NCI-H510A treated with DMSO at 0.1 percent for 48 hours (cell line): ENCODE measurements at places on chromosomes 5 and 9.
A peak's percentile ranks its signal among the peaks of the same experiment; 100 is the strongest.

- no peak for DNase-seq
Measured at GRCh38 chr5:169781420-169782345, 144.6 kb downstream of the DOCK2 start.

GRCh38 chr9:137295238-137295811 lies 6.7 kb downstream of the NRARP start:
- DNase-seq, result peak; percentile 18

- no peak for DNase-seq
Measured at GRCh38 chr5:169258372-169259000, 42.5 kb downstream of the SLIT3 start.

- no peak for DNase-seq
Measured at GRCh38 chr5:35741126-35741716, 115.5 kb upstream of the IL7R start.

- no peak for DNase-seq
Measured at GRCh38 chr5:88836195-88836838, 46.7 kb downstream of the MEF2C start.

DNA sequence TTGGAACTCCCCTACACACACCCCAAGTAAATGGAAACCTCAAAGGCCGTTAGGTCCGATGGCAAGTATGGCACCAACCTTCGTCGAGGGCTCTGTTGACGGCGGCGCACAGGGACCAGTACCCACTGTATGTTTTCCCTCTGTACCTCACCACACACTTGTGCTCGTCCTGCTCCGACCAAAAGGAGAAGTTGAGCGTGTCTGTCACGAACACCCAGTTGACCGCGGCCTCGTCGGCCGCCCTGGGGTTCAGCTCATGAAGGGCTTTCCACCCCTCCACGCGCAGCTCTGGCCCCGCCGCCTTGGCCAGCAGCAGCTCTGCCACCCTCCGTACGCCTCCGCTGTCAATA lies 24.0 kb downstream of the HNRNPK start:
- peak; percentile 41 for DNase-seq

DNA sequence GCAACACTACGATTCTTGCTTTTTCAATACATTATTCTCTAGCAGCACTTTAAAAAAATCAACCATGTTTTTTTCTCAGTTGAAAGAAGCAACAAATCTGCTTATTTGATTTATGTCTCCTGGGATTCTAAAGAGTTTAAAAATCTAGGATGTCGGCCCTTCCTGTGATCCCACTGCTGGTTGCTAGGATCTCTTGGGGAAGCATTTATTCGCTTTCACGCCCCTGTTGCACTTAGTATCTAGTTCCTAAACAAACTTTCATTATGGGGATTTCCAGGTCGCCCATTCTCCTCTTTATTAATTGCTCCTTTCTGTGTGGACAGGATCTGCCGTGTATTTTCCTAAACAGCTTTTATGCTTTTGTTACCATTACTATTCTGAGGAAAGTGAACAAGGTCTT lies 313.5 kb downstream of the AGTPBP1 start:
- DNase-seq, result no peak

GRCh38 chr5:130759061-130759460 lies 406.0 kb downstream of the HINT1 start:
- no peak for DNase-seq

DNA sequence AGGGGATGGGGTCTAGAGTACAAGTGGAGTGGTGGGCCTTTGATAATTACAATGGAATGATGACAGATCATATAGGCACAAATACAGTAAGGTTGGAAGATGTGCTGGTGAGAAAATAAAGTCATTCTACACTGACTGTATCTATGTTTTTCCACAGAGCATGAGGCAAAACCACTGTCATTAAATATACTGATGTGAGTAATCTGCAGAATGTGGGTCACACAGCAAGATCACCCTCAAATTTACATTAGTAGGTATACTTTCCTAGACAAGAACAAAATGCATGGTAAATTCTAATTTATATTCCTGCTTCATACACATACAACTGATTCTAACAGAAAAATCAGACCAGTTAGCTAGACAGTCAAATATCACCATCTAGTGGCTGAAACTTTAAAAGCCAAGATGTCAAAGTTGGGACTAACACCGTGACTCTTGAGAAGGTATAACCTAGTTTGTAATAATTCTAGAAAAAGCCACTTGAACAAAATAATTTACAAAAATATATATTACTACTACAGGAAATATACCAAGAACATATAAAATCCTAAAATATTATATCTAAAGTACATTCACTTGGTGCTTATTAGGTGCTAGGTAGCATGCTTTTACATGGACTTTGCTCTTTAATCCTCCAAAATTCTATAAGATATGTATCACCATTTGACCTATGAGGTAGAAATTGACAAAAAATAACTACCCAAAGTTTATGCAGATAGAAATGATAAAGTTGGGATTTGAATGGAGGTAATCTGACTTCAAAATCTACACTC lies 19.5 kb downstream of the TTC33 start:
- DNase-seq, result peak; percentile 43

- DNase-seq, result no peak
Measured at GRCh38 chr5:135032695-135032998, 1.4 kb downstream of the PITX1 start.

DNA sequence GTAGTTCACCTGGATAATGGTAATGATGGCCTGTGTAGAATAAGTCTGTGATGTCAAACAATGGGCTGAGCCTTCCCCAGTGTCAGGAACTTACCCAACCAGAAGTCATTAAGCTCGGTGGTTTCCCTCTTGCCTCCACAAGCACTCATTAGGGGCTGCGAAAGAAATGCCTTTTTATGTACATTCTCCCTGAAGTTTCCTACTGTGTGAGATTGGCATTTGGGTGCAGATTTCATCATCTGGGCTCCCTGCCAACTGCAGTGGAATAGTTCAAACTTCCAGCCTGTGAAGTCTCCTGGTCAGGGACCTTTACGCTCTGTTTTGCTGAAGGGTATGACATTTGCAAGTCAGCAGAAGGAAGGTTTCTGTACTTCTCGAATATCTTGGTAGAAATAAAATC lies 41.6 kb upstream of the TMEM215 start:
- no peak for DNase-seq

DNA sequence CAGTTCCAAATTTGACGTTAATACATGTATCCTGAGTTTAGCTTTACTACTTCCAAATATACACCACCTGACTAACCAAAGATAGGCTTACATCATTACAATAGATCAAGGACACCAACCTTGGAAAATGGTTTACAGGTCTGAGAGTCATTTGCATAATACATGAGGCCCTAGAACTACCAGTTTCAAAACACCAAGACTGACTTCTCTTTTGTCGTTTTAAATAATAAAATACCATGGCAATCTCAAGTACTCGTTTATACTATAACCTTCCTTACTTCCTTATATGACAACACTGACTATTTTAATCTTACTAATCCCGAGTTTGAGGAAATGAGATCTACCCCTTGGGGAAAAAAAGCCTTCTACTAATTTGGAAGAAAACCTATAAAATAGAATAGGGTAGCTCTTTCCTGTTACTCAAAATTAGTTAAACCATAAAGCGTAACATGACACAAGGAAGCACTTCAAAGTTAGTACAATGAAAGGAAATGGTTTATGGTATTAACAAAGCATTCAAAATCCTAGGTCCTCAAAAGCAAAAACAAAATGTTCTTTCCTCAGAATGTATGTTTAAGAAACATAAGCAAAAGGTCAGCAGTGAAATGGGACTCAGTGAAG lies 42.1 kb downstream of the UBQLN1 start:
- no peak for DNase-seq

DNA sequence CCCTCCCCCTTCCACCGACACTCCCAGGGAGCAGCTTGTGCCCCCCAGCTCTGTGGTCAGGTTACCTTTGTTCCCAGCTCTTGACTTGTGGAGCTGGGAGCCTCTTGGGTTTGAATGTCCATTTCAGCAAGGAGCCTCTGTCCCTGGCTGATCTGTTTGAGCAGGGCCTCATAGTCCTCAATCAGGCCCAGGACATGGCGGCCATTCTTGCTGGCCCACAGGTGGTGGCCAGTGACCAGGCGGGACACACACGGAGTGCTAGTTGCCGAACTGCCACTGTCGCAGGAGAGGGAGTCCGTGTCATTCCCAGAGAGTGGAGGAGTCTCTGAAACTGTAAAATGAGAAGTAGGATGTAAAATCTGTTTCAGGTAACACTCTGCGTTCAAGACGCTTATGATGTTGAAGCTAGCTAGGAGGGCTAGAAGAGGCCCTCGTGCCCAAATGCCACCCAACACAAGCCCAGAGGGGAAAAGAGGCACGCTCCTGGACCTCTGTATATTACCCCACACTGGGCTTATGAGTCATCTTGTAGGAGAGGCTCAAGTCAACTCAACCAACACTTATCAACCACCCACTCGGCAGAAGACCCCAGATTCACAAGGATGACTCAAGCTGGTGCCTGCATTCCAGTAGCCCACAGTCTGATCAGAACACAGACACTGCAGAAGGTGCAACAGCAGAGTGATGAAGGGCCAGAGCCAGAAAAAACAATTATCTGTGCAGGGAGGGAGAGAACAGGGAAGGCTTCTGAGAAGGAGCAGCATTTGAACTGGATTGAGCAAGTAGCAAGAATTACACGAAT lies 177.0 kb downstream of the CDK5RAP2 start:
- no peak for DNase-seq

DNA sequence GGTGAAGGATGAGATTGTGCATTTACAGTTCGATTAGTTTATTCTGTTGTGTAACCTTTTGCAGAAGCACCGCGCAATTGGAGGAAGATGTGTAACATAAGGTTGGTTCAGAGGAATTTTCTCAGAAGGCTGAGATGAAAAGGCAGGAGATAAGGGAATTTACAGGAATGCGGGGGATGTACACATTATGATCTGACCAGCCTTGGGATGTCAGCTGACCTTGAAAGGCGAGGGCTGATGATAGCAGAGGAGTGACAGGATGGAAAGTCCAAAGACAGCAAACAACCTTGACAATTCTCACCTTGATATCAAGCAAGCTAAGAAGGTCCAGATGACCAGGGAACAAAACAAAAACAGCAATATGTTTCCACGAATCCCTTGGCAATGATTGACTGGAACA lies 88.8 kb downstream of the OTULIN start:
- DNase-seq, result no peak

DNA sequence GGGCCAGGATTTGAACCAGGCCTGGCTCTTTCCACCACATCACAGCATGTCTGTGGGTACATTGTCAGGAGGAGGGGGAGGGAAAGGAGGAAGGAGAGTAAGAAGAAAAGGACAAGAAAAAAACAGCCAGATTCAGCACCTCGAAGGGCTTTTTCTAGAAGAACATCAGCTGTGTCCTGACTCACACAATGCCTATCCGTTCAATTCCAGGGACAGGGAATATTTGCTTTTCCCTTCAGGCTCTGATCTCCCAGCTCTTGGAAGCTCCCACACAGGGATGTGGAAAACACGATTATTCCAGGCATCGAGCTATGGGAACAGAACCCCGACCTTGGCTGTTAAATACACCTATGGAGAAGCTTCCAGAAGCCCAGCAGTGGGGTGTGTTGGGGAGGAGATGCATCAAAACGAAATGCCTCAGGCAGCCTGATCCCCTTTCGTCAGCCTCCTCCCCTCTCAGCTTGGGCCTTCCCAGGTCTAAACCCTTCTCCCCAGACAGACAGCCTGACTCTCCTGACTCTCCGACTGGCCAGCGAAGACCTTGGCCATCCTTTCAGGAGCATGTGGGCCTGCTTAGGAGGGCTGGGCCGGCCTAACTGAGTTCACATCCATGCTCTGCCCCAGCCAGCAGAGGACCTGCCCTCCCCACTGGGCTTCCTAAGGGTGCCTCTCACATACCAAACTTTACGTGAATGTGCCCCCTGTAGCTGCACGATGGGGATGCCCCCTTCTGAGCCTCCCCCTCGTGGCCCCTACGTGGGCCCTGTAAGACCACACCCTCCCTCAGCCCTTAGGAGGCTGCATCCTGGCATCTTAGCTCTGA lies 54.4 kb downstream of the NEURL1B start:
- no peak for DNase-seq

DNA sequence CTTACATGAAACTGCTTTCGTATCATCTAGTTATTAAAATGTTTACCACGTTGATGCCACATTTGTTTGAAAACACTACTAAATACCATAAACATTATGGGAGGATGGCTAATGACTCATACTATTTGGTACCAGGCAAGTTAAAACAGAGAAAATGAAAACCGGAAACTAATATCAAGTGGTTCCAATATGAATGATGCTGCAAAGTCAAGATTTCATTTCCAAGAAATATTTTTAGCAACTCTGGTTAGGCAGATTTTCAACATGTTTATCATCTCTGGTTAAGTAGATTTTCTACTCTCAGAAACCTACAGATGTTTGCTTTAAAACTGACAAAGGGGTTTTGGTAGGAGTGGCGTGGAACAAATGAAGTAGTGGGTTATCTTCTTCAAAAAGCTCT lies 4.9 kb upstream of the F2R start:
- no peak for DNase-seq

GRCh38 chr5:67903121-67903520 lies 312.4 kb upstream of the PIK3R1 start:
- no peak for DNase-seq

GRCh38 chr5:172692981-172693380 lies 51.9 kb downstream of the NEURL1B start:
- DNase-seq, result no peak

DNA sequence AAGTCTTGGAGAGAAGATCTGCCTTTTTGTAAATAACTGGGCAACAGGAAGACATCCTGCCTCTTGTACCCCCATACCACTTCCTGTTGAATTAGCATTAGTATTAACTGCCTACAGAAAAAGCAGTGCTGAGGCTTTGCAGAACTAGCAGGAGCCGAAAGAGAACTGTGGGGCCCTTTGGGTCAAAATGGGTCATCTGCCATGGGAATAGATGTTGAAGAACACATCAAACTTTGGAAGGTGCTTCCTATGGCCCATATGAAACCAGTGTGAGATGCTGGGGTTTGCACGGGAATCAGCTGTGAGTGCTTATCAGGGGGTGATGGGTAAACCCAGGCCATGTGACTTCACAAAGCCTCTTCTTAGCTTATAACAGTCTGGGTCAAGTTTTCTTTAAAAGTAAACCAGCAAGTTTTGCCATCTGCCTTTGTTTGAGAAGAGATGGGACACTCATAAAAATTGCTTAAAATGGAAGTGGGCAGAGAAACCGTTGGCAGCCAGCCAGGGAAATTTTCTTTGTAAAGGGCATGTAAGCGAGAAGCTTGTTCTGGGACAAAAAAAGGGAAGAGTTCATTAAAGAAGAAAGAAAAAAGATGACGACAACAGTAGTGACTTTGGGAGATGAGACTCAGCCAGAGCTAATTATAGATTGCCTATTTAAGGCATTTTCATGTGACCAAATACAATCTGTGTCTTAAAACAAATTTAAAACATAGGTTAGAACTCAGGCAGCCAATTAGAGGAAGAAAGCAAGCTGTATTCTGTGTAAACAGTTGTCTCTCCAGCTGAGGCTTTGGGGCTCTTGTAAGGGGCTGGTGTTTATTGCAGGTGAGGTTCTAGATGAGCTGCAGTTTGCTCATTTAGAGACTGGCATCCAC lies 4.4 kb downstream of the SLC25A25 start:
- peak; percentile 80 for DNase-seq

- no peak for DNase-seq
Measured at GRCh38 chr9:32291370-32291769, 93.1 kb upstream of the ACO1 start.

DNA sequence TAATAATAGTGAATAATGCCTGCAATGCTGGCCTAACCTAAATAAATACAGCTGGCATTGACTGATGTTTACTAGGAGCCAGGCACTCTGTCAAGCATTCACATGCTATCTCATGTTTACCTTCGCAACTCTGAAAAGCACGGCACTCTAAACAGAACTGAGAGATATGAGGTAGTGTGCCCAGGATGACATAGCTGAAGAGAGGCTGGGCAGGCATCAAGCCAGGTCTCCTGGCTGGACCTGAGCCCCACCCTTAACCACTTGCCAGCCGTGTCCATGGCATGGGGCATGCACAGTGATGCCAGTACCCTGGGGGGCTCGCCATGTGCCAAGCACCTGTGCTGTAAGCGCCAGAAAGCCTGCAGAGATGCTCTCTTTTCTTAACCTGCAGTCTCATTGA lies 119.4 kb upstream of the MVB12B start:
- peak; percentile 67 for DNase-seq
